Natural killer cell (primary cell): ENCODE measurements at places on chromosomes 2 and 18. TPM values are rescaled to one million over a fixed set of nuclear protein-coding genes. Genes with fewer than 3 reads are reported as not detected.

DNA sequence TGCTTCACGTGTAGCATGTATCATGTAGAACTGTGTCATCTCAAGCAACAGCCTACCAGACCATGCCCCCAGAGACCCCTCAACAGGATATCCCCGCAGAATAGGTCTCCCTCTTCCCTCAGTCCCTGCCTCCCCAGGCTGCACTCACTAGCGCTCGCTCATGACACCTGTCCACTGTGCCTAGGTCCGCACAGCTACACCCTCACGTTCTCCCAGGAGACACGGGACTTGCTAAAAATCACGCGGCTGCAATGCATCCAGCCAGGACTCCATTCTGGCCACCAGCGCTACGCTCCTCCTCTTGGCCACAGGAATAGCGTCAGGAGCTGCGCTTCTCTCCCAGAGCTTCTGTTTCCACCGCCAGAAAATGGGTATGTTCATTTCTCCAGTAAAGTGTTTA, 2.5 kb downstream of the PXDN start:
- DNase-seq: no peak

HNMT gene
- 1.5 TPM for total RNA-seq

GRCh38 chr2:209348433-209348832, 75.4 kb upstream of the MAP2 start:
- no peak for DNase-seq

PRKAG3 gene
- total RNA-seq: not detected

WIPF1 gene
- 640 TPM for total RNA-seq

- no peak for DNase-seq
Observed at GRCh38 chr2:203685789-203686420, 20.5 kb upstream of the CD28 start.

DNA sequence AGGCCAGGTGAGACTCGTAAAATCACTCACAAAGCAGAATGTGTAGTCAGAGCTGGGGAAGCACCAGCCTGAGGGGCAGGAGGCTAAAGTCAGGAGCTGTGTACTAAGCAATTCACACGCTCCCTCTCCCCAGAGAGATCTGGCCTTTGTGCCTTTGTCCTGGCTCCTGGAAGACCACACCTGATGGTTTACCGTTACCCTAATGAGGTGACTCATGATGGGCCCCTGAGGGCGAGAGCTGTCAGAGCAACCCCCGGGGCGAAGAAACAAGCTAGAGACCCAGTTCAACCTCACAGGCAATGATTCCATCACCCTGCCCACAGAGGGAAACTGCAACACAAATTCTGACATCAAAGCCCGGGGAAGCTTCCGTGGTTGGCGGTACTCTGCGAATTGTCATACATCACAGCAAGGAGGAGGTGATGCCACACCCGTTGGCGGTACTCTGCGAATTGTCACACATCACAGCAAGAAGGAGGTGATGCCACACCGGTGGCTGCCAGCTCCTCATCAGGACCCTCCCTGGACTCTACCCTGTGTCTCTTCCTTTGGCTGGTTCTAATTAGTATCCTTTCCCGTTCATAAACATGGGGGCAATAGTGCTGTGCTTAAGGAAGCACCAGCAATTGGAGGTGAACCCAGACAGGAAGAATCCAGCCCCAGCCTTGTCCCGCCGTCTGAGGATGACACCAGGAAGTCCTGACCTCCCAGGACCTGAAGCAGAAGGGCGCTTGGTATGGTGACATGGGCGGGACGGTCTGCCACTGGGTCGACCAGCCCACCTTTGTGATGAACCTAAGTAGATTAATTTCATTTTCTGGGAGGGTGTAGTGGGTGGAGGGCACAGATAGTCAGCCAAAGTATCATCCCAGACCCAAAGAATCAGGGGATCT, 30.5 kb downstream of the B3GNT7 start:
- DNase-seq: peak; percentile 72

DNA sequence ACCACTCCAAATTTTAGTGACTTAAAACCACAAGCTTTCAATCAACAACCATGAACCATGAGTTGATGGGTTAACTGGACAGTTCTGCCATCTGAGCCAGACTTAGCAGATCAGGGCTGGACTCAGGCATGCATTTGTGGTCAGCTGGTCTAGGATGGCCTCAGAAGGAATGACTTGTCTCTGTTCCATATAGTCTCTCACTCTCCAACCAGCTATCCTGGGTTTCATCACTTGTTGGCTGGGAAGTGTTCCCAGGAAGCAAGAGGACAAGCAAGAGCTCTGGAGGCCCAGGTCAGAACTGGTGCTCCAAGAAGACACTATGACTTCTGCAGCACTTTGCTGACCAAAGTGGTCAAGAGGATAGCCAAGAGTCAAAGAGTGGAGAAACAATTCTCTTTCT, 17.5 kb upstream of the MAP3K20 start:
- DNase-seq: no peak

TUBA3E gene
- not detected for total RNA-seq

DNA sequence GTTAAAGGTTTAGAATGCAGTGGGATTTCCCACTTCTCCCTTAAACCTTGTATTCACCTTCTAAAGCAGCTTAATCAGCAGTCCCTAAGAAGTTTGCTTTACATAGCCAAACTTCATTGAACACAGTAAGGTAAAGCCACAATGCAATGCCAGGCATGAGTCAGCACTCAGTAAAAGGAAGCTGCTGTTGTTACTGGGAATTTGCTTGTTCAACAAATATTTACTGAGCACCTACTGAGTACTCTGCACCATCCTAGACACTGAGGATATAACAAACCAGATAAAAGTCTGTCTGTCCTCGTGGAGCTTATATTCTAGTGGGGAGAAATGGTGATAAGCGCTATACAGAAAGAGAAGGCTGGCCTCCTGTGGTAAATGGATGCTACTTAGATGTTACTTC, 162.7 kb downstream of the PKP4 start:
- DNase-seq: no peak

CNGA3 gene
- total RNA-seq: not detected
